HFFc6 (cell line): ENCODE measurements at places on chromosomes 7 and 10. TPM values are rescaled to one million over a fixed set of nuclear protein-coding genes. Genes with fewer than 3 reads are reported as not detected.

The GFRA1 gene
- total RNA-seq: 6.6 to 17.0 TPM (median 12.5 TPM) in 3 replicates

The CALCR gene
- total RNA-seq: not detected in 3 replicates

The PCLO gene
- total RNA-seq: 0.71 to 1.9 TPM (median 1.0 TPM) in 3 replicates

The PNLIP gene
- not detected in 2 replicates for total RNA-seq
